ENCODE measurements at places on chromosomes 6 and 20.

DNA sequence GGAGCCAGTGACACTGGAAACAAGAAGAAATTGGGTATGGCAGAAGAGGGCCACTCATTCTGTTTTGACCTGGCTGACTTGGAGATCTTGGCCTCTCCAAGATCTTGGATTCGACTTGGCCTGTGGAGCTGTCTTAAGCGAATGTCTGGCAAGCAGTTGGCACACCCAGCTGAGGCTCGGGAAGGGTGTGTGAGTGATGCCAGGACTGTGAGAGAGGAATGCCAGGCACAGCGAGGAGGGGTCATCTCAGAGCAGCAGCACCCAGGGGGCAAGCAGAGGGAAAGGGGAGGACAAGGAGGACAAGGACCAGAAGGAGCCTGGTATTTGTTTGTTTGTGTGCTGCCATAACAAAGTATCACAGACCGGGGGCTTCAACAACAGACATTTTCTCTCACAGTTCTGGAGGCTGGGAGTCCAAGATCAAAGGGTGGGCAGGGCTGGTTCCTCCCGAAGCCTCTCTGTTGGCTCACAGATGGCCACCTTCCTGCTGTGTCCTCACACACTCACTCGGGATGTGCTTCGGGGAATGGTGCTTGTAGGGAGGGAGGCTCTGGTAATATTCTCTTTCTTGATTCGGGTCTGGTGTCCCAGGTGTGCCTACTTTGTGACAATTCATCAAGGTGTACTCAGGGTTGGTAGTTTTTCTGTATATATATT lies 33.0 kb downstream of the RPP40 start:
- no peak for DNase-seq

DNA sequence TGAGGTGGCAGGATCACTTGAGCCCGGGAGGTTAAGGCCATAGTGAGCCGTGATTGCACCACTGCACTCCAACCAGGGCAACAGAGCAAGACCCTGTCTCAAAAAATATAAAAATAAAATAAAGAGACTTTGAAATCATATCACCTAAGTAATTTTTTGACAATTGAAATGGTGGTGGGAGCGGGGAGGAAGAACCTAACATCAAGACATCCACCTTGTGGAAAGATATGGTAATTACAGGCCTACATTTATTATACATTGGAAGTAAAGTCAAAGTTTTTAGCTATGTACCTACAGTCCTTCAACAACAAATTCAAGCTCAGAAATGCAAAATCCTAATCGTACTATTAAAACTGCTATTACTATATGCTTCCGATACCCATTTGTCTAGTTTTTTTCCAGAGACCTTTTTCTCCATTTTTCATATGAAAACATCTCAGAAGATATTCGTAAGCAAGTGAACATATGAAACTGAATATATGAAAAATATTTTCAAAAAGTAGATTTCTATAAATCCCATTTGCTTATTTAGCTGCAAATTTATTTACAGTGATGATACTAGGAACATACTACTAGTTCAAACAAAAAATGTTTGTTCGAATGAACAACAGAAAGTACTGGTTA lies 83.3 kb downstream of the SYCP2 start:
- no peak for DNase-seq

DNA sequence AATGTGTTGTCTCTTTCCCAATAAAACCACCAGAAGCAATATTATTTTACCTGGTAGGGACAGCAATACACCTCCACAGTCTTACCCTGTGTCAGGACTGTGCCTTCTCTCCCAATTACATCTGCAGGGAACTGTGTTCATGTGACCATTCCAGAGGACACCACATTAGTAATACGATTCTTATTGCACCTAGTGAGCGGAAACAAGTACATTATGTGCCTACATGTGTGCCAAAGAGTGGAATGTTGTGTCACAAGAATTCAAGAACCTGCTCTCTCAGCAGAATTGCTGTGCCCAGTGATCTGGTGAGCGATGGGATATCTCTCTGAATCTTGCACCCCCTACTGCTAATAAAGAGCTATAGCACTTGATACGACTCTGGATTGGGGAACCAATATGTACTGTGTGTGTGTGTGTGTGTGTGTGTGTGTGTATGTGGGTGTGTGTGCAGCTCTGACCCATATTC lies 57.4 kb upstream of the FOXC1 start:
- no peak for DNase-seq

DNA sequence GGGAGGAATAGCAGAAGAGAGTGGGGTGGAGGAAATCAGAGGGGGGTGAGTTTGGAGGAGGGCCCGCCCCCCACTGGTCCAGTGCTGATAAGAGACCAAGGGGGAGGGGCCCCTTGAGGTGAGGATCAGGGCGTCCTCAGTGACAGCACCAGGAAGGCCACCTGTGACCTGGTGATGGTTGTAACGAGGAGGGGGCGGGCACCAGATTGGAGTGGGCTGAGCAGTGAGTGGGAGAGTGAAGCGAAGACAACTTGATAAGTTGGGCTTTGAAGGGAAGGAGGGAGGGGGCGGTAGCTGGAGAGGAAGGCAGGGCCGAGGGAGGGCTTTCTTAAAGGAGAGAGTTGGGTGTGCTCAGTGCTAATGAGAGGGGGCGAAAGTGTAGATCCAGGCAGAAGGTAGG lies 30.7 kb downstream of the CDH22 start:
- no peak for DNase-seq

DNA sequence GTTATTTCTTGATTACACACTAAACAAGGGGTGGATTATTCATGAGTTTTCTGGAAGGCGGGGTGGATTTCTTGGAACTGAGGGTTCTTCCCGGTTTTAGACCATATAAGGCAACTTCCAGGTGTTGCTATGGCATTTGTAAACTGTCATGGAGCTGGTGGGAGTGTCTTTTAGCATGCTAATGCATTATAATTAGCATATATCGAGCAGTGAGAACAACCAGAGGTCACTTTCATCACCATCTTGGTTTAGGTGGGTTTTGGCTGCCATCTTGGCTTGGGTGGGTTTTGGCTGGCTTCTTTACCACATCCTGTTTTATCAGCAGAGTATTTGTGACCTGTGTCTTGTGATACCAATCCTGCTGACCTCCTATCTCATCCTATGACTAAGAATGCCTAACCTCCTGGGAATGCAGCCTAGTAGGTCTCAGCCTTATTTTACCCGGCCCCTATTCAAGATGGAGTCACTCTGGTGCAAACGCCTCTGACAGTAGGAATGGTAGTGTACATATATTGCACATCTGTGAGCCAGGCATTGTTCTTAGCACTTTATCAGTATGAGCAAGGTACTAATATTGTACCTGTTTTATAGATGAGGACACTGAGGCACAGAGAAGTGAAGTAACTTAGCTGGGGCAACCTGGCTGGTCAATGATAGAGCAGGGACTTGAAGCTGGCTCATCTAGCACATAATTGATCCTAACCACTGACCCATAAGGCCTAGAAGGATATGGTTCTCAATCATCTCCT lies 203.7 kb downstream of the NFATC2 start:
- no peak for DNase-seq

DNA sequence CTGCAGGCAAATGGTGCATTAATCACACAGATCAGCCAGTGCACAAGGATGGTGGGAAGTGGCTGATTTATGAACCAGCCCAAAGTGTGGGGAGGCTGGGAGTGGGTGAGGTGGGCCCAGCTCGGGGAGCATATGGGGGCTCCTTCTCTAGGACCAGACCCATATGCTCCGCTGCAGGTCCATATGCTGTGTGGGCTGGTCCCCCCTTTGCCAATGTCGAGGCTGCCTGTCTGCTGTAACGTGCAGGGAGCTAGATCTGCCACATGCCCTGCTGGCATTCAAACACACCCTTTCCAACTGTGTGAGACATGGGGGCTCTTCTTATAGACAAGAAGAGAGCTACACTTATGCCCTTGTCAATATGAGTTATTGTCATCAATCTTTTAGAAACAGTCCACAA lies 566.3 kb downstream of the DHX35 start:
- no peak for DNase-seq

- DNase-seq = no peak
These were observed 744 bp downstream of the RIOK1 start for GRCh38 chr6:7390226-7390878.

GRCh38 chr6:45185403-45186251 lies 142.5 kb upstream of the RUNX2 start:
- no peak for DNase-seq

DNA sequence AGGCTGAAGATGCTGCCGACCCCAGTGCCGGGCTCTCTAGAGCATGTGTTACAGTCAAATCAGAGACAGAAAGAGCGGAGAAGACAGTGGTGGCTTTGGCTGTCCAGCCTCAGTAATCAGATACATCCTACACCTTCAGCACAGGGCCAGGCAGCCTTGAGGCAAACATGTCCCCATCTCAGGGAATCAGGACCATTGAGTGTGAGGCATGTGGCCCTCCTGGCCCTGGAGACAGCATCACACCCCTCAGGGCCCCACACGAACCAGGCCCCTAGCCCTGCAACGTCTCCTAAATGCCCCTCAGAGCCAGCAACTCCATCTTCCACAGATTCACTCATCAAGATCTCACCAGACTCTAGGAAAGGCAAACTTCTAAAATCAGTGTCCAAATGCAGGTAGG lies 24.5 kb downstream of the PXDC1 start:
- no peak for DNase-seq

DNA sequence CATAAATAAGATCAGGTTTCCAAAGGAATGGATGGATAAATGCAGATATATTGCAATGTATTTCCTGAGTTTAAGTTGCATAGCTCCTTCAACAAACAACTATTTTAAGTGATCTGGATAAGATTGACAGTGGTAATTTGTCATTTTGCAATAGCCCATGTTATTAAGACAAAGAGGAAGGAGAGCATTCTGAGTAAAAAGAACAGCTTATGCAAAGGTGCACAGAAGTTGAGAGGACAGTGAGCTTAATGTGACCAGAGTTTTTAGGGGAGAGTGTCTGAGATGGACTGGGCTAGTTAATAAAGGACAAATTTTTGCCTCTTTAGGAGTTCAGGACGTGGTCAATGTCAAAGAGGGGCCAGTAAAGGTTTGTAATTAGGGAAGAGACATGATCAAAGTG lies 48.8 kb upstream of the FBXO30 start:
- no peak for DNase-seq

DNA sequence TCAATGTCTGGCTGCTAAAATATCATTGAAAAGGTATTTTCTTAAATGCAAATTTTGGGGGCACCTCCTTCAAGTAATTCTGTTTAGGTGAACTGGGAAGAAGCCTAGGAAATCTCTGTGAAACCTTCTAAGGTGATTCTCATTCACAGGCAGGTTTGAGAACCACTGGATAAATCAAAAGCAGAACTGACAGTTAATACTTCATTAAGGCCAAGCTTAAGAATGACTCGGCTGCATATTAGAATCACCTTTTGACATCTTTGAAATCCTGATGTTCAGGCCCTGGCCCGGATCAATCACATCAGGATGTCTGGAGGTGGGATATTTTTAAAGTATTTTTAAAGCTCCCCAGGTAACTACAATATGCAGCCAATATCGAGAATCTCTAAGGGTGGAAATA lies 50.6 kb downstream of the FKBP1C start:
- DNase-seq = no peak

- no peak for DNase-seq
These were observed 17.7 kb downstream of the PCIF1 start for GRCh38 chr20:45951925-45952834.

DNA sequence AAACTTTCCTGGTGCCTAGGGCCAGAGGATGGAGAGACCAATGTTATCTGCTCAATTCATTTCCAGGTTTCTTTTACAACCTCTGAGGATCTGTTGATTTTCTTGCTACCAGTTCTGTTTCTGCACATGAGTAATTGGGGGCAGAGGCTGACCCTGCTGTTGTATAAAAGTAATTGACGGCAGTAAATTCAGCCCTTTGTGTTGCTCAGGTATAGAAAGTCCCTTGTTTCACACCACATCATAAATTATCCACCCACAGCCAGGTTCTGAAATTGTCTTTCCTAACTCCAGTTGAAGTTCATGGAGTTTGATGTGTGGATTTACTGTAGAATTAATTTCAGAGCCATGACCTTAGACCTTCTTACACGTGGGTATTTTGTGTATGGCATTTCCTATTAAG lies 107.4 kb upstream of the GRIK2 start:
- no peak for DNase-seq

DNA sequence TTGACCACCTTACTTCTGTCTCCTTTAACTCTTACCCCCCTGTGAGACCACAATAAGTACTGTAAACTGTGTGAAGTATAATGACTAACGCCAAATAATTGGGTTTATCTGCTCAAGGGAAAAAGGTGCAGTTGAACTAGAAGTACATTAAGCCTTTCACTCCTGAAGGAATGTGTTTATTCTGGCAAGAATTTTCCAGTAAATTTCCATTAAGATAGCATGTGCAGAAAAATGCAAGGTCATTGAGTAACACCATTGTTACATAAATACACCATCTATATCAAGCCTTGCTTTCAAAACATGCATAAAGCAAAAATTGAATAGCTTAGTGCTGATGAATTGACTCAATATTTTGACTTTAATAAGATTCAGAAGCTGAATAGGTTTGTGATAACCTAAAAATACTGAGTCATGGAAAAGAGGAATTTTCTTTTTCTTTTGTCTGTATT lies 65.4 kb downstream of the ARHGAP18 start:
- DNase-seq = no peak

DNA sequence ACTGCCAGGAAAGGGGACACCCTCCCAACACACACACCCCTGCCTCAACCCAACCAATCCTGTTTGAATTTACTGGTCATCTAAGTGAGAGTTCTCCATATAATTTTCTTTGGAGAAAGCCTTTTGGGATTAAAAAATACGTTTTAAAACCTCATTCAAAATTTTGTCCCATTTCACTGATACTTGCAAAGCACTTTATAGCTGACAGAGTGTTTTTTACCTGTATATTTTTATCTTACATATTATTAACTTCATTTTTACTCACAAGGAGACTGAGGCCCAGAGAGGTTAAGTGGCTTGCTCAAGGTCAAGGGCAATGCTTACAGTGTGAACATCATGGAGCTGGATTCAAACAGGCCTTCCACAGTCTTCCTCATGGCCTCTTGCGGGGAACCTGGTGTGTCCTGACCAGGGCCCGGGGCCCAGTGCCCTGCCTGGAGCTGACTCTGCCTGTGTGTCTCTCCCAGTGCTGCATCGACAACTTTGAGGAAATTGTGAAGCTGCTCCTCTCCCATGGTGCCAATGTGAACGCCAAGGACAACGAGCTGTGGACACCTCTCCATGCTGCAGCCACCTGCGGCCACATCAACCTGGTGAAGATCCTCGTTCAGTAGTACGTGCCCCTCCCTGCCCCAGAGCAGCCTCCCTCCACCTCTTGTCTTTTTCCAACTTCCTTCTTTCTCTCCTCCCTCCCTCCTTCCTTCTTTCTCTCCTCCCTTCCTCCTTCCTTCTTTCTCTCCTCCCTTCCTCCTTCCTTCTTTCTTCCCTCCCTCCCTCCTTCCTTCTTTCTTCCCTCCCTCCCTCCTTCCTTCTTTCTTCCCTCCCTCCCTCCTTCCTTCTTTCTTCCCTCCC lies 30.9 kb upstream of the FAM83D start:
- DNase-seq = no peak

DNA sequence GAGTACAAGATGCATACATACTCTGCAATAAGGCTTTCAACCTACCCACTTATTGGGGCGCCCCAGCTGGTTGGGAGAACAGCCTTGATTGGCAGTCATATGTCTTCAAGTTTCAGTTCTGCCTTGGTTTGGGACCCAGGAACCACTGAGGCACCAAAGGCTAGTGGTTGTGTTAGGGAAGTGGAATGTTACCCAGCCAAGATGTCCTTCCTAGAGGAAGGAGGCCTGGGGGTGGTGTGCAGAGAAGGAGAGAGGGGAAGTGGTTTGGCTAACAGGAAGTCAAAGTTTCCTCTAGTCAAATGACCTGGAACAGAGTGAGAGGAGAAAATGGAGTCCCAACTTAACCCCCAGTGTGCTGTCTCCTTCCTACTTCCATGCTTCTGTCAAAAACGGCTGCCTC lies 59.4 kb downstream of the CD164 start:
- no peak for DNase-seq

- no peak for DNase-seq
These were observed 44.8 kb downstream of the TCP11 start for GRCh38 chr6:35096129-35096862.

Data from activated naive CD8-positive, alpha-beta T cell treated with anti-CD3 and anti-CD28 coated beads, Interleukin-2, amount 50 U/mL, for 16 hours (primary cell).